Right lobe of liver (tissue), 6 donors: ENCODE measurements at places on chromosomes 11 and 22.
A peak's percentile ranks its signal among the peaks of the same experiment; 100 is the strongest.

GRCh38 chr11:112121981-112122615, 35.4 kb downstream of the SDHD start:
- no peak for DNase-seq

DNA sequence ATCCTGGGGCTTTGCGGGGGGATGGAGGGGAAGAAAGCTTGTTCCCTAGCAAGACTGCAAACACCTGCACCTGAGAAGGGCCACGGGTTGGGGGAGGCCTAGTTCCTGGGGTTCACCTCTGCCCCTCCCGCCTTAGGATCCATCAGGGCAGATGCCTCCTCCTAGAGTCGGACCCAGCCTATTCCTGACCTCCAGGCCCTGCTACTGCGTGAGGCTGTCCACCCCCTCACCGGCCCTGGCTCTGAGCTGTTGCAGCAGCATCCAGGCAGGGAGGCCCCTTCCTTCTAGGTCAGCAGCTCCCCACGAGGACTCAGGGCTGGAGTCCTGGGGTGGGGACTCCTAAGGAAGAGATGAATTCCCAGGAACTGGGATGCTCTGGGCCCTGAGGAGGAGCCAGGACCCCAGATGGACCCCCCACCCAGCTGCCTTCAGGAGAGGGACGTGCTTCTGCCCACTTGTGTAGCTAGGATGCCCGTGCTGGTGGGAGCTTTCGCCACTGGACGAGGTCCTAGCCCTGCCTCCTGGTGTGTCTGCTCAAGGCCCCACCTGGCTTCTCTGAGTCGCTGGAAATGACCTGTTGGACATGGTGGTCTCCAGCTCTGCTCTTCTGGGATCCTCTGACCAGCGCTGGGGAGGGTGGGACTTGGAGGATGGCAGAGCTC, 10.3 kb downstream of the MRGPRF start:
- DNase-seq: no peak

DNA sequence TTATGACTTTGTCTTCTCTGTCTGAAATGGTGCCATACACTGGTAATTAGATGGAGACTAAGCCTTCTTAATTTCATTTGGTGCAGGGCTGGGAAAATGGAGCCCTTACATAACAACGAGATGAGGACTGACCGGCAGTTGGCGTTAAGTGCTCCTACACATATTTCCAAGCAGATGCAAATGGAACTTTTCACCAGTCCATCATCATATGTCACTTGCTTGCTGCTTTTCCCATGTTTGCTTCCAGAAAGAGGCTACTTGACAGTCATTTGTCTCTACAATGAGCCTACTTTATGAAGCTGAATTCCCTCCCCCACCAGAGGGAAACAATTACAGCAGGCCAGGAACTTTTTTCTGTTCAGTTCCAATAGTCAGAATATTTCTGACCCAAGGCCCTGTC, 32.6 kb downstream of the SVIP start:
- DNase-seq: no peak

- DNase-seq: no peak
Measured at GRCh38 chr11:75356613-75357012, 5.2 kb upstream of the ARRB1 start.

- DNase-seq: no peak
Measured at GRCh38 chr11:65859812-65860277, 388 bp upstream of the MUS81 start.

GRCh38 chr11:50182486-50182885, 149.8 kb downstream of the OR4C45 start:
- DNase-seq: no peak

- DNase-seq: no peak
Measured at GRCh38 chr11:124923296-124923695, 4.2 kb downstream of the HEPN1 start.

- DNase-seq: no peak
Measured at GRCh38 chr11:66892911-66893310, 36.0 kb downstream of the LRFN4 start.

- DNase-seq: no peak
Measured at GRCh38 chr11:132211479-132211878, 841.1 kb downstream of the NTM start.

GRCh38 chr11:44943118-44943517, 7.6 kb downstream of the TP53I11 start:
- DNase-seq: no peak

DNA sequence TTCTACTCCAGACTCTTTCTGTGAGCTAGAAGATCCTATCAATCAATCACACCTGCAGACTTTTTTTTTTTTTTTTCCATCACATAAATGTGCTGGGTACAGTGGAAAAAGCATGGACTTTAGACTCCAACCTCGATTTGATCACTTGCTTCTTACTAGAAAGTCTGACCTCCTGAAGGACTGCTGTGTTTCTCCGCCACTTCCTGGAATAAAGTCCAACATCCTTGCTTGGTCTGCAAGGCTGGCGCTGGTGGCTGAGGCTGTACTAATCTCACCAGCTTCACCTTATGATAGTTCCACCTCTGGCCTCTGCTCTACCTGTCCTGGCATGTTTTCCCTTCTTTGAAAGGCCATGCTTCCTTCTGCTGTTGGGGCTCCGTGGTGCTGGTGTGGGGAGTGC, 60.9 kb upstream of the SESN3 start:
- no peak for DNase-seq

DNA sequence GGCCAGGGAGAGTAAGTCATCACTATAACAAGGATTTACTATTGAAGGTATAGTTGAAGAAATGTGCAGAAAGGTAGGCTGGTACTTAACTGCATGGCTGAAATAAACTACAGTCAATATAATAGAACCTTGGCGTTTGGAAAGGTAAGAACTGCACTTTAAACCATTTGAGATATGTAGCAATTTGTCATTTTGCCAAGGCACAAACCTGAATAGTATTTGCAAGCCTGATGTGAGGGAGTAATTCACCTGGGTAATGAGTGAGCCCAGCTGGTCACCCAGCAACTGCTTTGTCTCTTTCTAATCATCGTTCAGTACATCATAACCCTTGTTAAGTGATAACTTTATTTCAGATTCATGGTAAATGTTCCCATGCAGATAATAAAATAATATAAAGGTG, 62.3 kb upstream of the SCUBE2 start:
- no peak for DNase-seq

GRCh38 chr22:43230971-43231723, 44.2 kb upstream of the TTLL12 start:
- peak; percentile 68 for DNase-seq

DNA sequence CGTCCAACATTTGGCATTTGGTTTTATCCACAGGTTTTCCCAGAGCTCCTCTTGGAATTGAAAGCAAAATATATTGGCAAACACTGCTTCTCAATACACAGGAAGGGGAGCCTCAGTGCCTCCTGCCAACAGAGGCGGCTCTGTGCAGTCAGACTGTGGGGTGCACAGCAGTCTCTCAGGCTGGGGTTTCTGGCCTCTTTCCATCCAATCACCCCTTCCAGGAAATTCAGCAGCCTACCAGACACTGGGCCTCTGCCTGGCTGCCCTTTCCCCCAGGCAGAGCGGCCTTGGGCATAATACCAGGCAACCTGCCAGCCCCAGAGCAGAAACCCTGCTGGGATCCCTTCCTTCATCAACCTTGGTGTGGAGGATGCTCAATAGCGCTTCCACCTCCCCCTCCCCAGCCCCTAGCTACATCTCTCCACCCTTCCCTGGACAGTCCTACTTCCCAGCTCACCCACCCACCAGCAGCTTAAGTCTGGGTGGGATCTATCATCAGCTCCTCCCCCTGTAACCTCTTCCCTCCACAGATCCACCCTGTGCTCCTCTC, 17.8 kb upstream of the RAPSN start:
- peak; percentile 80 for DNase-seq

DNA sequence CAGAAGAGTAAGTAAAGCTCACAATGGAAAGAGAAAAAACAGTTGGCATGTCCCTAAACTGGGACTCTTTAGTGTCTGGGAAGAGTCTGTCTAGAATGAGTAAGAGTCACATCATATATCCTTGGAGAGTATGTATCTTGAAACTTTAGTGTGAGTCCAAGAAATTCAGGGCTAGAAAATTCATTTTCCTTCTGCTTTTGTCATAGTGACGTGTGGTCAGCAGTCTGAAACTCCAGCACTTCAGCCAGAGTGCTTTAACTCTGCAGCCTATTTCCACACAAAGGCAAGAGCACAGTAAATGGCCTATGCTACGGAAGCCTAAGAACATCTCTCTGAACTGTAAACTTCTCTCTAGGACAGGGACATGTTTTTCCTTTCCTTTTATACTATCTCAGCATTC, 174.1 kb downstream of the FAM181B start:
- DNase-seq: no peak

- no peak for DNase-seq
Measured at GRCh38 chr22:23042179-23042578, 28.1 kb upstream of the GNAZ start.

GRCh38 chr11:94664346-94664745, 97.2 kb downstream of the PIWIL4 start:
- DNase-seq: no peak

- no peak for DNase-seq
Measured at GRCh38 chr11:131219646-131220045, 150.8 kb upstream of the NTM start.

GRCh38 chr11:34052608-34053160, 1.2 kb downstream of the CAPRIN1 start:
- DNase-seq: peak; percentile 42

GRCh38 chr11:126058105-126058874, 4.4 kb downstream of the CDON start:
- DNase-seq: no peak

- peak; percentile 74 for DNase-seq
Measured at GRCh38 chr11:68855205-68855981, 13.7 kb upstream of the CPT1A start.

GRCh38 chr11:130555251-130555841, 106.9 kb downstream of the ADAMTS15 start:
- no peak for DNase-seq

GRCh38 chr11:85810521-85810870, 445 bp downstream of the SYTL2 start:
- no peak for DNase-seq

DNA sequence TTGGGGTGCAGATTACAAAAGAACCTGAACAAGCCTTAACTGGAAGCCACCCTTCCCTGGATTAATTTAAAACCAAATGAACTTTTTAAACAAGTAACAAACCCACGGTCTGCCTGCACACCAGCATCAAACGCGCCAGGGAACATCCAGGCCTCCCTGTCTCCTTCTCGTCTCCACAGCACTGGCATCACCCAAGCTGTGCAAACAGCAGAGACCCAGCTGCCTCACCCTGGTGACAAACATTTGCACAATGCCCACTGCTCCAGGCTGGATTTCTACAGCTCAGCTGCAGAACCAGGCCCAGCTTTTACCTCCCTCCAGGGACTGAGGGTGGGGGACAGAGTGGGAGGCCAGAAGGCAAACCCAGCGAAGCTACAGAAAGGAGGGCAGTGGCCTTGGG, 7.0 kb downstream of the RPL3 start:
- no peak for DNase-seq

DNA sequence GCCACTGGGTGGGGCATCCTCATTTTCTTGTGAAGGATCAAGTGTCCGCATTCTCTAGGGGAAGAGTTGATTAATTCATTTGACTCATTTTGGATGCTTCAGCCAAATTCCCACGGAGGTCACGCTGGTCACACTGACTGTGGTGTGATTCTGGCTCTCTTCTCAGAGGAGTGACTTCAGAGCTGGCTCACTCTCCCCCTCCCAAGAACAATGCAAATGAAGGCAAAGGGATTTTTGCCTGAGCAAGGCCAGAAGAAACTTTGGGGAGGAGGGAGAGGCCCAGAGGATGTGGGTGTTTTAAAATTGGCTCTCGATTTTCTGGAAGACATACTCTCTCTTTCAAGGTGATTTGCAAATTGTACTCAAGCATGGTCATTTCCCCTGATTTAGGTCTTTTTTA, 51.1 kb upstream of the LMO2 start:
- no peak for DNase-seq

DNA sequence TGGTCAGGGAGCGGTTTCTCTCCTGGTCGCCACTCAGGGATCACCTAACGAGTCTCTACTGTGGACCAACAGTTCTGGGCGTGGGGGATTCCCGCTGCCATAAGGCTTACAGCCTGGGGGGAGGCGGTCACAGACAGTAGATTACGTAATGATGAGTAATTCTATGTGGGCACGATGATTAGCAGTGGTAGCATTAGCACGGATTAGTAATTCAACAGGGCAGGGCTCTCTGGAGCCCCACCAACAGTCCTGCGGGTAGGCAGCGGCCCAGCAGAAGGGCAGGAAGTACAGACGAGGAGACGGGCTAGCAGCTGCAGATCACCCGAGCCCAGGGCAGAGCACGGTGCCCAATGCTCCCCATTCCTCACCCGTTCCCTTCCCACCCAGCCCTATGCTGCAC, 3.6 kb downstream of the SHISAL1 start:
- no peak for DNase-seq

- no peak for DNase-seq
Measured at GRCh38 chr11:128179512-128179911, 407.8 kb downstream of the ETS1 start.

DNA sequence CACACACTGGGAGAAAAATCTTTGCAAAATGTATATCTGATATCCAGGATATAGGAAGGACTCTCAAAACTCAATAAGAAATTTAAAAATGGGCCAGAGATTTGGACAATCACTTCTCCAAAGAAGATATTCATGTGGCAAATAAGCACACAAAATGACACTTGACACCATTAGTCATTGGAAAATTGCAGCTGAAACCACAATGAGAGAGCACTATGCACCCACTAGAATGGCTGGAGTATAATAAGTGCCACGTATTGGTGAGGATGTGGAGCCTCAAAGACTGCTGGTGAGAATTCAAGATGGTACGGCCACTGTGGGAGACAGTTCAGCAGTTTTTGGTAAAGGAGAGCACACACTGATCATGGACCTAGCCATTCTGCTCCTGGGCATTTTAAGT, 12.8 kb upstream of the OSBPL5 start:
- DNase-seq: no peak

GRCh38 chr22:50329236-50329635, 2.4 kb upstream of the DENND6B start:
- no peak for DNase-seq

GRCh38 chr11:95432714-95433503, 201.9 kb upstream of the SESN3 start:
- DNase-seq: no peak

DNA sequence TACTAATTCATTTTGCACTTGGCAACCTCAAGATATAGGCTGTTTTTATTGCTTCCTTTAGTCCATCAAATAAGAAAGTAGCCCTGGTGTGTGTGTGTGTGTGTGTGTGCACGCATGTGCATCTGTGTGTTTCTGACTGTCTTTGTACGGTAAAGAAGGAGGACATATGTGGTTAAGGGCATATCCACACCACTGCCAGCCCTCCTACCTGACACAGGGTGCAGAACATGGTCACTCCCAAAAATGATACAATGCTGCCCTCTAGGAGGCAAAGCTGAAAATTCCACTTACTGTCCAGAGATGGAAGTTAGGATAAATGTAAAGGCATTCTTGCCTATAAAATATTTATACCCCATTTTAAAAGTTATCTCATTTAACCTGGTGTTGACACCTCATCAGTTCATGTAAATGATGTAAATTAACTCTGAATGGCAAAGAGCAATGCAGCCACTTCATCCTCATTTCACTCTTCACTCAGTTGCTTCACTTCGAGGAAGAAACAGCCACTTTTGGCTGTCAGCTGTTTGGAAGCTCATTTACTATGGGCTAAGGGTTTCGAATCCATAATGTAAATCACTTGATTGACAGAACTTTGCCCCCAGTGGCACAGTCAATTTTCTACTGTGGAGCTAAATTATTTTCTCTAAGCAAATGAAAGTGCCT, 83.1 kb upstream of the MTNR1B start:
- DNase-seq: no peak

GRCh38 chr22:50282361-50283155, 12.4 kb upstream of the MAPK11 start:
- no peak for DNase-seq
